ENCODE measurements at places on chromosomes 4 and X.

GRCh38 chrX:74286950-74287740, 16.8 kb upstream of the ZCCHC13 start:
- no peak for DNase-seq

GRCh38 chr4:81512001-81512756, 40.5 kb upstream of the RASGEF1B start:
- DNase-seq: no peak

DNA sequence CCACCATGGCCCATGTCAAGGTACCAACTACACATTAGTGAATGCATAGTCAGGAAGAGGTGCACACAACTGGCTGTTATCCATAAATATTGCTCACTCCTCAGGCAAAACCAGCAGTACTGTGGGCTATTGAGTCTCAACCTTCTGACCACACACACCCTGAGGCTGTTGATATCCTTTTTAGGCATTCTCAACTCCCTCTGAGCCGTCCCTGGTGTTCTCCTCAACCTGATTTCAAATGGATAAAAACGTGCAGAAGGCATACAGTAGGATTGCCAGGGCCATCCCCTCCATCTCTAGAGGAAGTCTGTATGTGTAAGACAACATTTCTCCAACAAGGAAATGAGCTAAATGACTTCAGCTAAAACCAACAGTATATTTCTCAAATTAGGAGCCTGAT, 98.7 kb upstream of the KLHL13 start:
- DNase-seq: no peak

DNA sequence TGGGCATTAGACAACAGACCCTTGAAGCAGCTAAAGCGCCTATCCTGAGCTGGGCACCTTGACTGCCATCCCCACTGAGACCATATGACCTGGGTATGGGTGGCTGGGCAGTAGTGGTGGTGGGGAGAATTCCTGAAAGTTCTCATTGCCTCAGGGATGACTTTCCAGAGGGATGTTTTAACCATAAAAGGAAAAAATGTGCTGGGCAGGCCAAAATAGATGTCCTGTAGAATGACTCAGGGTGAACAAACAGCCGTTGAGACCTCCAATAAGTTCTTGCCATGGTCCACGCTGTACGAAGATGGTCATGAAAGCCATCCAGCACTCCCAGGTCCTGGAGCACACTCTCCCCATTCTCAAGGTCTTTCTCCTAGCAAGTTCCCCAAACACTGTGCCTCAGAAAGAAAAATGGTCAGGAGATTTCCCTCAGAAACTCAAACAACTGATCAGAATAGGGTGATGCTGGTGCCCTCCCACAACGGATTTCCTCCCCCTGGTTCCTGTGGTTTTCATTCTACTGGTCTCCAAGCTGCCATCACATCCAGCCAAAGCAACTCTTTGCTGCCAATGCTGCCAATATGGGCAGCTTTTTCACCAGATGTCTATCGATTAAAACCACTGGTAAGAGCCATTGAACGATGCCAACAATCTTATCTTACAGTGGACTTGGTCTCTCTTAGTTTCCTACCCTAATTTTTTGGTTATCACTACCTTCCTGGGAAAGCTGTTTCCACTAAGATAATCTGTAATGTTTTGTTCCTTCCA, 11.2 kb downstream of the CDKN2AIP start:
- DNase-seq: no peak

GRCh38 chr4:112884406-112884805, 165.0 kb upstream of the ANK2 start:
- no peak for DNase-seq

GRCh38 chr4:113141901-113142346, 92.5 kb downstream of the ANK2 start:
- peak; percentile 70 for DNase-seq

GRCh38 chr4:118338981-118339765, 13.6 kb downstream of the PRSS12 start:
- DNase-seq: no peak

GRCh38 chr4:53500546-53500945, 90.7 kb downstream of the LNX1 start:
- no peak for DNase-seq

- no peak for DNase-seq
Measured at GRCh38 chrX:83022020-83022419, 486.1 kb upstream of the POU3F4 start.

Data from globus pallidus (tissue), 1 donor.